Activated T-helper 1 cell treated with anti-CD3 and anti-CD28 coated beads, Interleukin-12 subunit alpha, Interleukin-12 subunit beta, Interleukin-2, Interleukin-4 antibody, amounts not matched to agents 30 ng/mL and 10 ng/mL and 1 ng/mL, durations not matched to agents 14 hours and 24 hours and 36 hours (primary cell): ENCODE measurements at places on chromosomes 2 and 18. TPM values are rescaled to one million over a fixed set of nuclear protein-coding genes. Genes with fewer than 3 reads are reported as not detected.

Gene CNGA3
- total RNA-seq: not detected in 2 replicates

Gene PHOSPHO2
- total RNA-seq: 4.5 and 4.6 TPM in 2 replicates

Gene TMEM169
- total RNA-seq: 0.93 and 2.2 TPM in 2 replicates

Gene C2orf72
- total RNA-seq: 0.15 TPM in 1 of 2 replicates, not detected in the other

GRCh38 chr2:207338220-207338607 is 172.5 kb upstream of the KLF7 start:
- peaks cover 53% of the 10 kb centered on the region for H3K4me1 ChIP-seq
- peak overlapping the region; percentile 31 for H3K4me3 ChIP-seq
- DNase-seq: no peak
- no peaks in the 10 kb centered on the region for H3K36me3 ChIP-seq
- H3K27ac ChIP-seq: peak overlapping the region; percentile 84

DNA sequence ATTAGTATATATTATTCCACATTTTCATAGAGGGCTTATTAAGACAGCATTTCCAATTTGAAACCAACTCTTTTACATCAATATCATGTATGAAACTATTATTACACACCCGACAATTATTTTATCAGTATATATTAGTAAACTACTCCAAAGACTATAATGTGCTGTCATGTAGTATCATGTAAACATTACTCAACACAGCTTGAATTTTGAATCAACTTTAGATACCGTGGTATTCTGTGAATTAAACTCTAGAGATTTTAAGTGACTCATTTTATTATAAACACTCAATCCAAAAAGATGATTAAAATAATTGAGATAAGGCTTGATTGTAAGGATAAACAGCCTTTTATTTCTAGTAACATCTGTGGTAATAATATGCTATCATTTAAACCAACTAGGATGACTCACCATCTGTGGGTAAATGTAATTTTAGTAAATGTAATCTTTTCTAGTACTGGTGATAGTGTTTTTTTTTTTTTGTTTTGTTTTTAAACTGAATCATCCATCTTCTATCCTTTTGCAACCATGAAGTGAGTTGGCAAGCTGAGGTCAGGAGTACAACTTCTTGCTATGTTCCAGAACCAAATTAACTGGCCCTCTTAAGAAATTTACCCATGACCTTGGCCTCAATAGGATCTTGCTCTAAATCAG is 144.3 kb upstream of the SMAD7 start:
- H3K4me1 ChIP-seq: peaks cover 6% of the 10 kb centered on the region
- no peak for DNase-seq
- H3K27me3 ChIP-seq: no peaks in the 10 kb centered on the region
- no peak overlapping the region for H3K4me3 ChIP-seq

DNA sequence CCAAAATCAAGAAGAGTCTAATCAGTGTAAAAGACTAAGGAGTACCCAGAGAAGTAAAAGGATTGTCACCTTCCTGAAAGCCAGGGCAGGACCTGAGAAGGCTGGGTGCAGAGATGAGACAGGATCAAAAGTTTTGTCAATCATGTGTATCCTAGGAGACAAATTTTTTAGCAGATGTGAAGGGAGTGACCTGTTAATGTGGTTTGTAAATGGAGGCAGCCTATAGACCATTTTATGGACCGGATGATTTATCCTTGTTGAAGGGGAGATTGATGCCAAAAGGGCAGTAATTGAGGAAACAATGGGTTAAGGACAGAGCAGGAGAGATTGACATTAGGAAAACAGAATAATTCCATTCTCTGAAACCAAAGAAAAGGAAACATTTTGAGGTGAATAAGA is 813 bp downstream of the NDC80 start:
- H3K4me3 ChIP-seq: peak overlapping the region; percentile 97
- H3K27me3 ChIP-seq: no peaks in the 10 kb centered on the region
- DNase-seq: no peak
- H3K27ac ChIP-seq: peak overlapping the region; percentile 97
- H3K36me3 ChIP-seq: peaks cover 28% of the 10 kb centered on the region

GRCh38 chr18:2180586-2180985 is 390.7 kb downstream of the METTL4 start:
- no peak for DNase-seq
- H3K27me3 ChIP-seq: no peaks in the 10 kb centered on the region
- H3K27ac ChIP-seq: no peak overlapping the region
- H3K4me3 ChIP-seq: no peak overlapping the region

DNA sequence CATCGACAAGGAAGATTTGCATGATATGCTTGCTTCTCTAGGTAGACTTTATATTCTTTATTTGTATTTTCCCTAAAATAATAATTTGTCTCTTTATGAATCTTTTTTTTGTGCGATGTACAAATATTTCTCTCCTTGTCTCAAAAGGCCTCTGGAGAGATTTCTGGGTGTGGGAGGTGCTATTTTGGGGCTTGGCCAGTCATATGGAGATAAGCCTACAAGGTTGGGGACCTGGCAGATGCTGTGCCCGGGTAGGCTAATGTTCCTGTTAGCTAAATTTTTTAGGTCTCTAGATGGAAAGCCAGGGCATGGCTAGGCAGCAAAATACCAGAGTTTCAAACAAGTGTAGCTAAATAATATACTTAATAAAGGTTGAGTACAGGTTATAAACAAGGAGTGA is 11.1 kb downstream of the MYL12B start:
- H3K27ac ChIP-seq: peak overlapping the region; percentile 50
- H3K4me1 ChIP-seq: peaks cover 55% of the 10 kb centered on the region
- no peak overlapping the region for H3K4me3 ChIP-seq
- H3K27me3 ChIP-seq: no peaks in the 10 kb centered on the region

DNA sequence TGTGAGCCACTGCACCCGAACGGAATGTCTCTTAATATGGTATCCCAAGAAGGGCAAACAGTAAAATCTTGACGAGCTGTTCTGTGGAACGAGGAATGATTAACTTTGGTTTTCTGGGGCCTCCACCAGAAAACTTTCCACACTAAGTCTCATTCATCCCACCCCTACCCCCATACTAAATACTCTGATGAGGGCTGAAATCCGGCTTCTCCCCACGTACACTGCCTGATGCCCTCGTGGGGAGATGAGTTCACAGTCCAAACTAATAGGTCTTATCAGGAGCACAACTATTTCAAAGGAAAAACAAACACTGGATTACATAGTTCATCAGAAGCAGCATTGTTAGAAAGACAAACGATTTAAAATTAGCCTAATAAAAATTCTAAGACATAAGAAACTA is 49.2 kb upstream of the TCF4 start:
- no peak overlapping the region for H3K27ac ChIP-seq
- H3K4me1 ChIP-seq: no peaks in the 10 kb centered on the region
- no peaks in the 10 kb centered on the region for H3K36me3 ChIP-seq
- no peak overlapping the region for H3K4me3 ChIP-seq
- DNase-seq: no peak

- no peak for DNase-seq
- H3K27ac ChIP-seq: no peak overlapping the region
- no peak overlapping the region for H3K4me3 ChIP-seq
- peaks cover 5% of the 10 kb centered on the region for H3K27me3 ChIP-seq
- H3K36me3 ChIP-seq: no peaks in the 10 kb centered on the region
These were observed 143.0 kb downstream of the TANC1 start for GRCh38 chr2:159111346-159111927.

- H3K4me1 ChIP-seq: no peaks in the 10 kb centered on the region
- no peak overlapping the region for H3K27ac ChIP-seq
- DNase-seq: no peak
These were observed 81.8 kb upstream of the RBMS1 start for GRCh38 chr2:160575368-160575767.

DNA sequence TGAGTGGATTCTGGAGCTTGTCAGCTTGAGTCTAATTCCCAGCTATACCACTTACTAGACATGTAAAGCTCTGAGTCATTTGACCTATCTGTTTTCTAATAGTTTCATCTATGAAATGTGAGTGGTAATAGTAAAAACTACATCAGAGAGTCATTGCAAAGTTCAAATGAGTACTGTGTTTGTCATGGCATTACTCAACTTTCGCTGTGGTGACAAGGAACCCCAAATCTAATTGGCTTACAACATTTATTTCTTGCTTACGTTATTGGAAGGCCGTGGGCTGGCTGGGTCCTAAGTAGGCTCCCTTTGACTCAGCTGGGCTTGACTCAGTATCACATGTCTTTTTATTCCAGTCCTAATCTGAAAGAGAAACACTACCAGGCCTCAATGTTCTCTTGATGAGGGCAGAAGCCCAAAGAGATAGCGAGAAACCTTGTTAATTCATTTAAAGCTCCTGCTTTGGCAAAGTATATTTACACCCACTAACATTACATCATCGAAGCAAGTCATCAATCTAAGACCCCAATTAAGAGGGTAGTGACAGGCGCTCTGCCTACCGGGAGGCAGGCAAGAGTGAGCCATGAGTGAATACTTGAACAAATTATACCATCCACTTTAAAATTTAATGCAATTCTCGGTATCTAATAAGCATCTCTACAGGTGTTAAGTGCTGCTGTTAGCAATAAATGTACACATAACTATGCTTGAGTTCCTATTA is 431.8 kb upstream of the SPHKAP start:
- no peak for DNase-seq
- H3K27me3 ChIP-seq: no peaks in the 10 kb centered on the region
- H3K36me3 ChIP-seq: no peaks in the 10 kb centered on the region
- H3K4me3 ChIP-seq: no peak overlapping the region
- no peaks in the 10 kb centered on the region for H3K4me1 ChIP-seq

DNA sequence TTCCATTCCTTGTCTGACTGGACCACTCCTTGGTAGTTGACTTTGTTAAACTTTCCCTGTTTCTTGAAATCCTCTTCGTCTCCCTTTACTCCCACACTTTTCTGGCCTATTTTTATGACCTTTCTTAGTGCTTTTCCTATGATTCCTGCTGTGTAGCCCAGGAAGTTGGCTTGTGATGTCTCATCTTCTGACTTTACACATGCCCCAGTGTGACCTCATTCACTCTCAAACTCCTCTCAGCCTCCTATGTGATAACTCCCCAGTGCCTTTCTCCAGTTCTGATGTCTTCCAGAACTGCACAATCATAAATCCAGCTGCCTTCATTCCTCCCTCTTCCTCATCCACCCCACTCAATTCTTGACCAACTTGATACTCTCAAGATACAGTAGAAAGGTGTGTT is 407.6 kb downstream of the TGIF1 start:
- DNase-seq: no peak
- no peaks in the 10 kb centered on the region for H3K27me3 ChIP-seq
- H3K4me3 ChIP-seq: no peak overlapping the region
- no peaks in the 10 kb centered on the region for H3K36me3 ChIP-seq
- no peaks in the 10 kb centered on the region for H3K4me1 ChIP-seq
- no peak overlapping the region for H3K27ac ChIP-seq

DNA sequence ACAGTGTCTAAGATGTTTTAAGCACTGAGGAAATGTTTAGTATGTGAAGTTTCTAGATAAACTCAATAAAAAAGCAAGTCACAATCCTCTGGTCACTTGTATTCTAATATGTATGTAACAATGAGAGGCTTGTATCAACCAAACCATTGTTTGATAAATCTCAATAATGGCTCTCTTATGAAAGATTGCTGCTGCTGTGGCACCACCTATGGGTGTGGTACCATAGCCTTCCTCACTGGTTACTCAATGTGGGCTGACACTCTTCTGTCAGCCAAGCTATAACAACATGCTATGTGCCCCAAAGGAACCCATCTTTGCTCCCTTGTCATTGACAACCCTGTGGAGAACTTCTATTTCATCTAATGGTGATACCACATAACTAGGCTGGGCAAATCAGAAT is 12.6 kb upstream of the RAB1A start:
- no peak overlapping the region for H3K27ac ChIP-seq
- no peak overlapping the region for H3K4me3 ChIP-seq
- no peaks in the 10 kb centered on the region for H3K36me3 ChIP-seq
- no peaks in the 10 kb centered on the region for H3K4me1 ChIP-seq

GRCh38 chr18:3457261-3457724 is 7.3 kb downstream of the TGIF1 start:
- H3K36me3 ChIP-seq: peaks cover 63% of the 10 kb centered on the region
- peaks cover 78% of the 10 kb centered on the region for H3K4me1 ChIP-seq
- H3K27ac ChIP-seq: peak overlapping the region; percentile 7
- no peaks in the 10 kb centered on the region for H3K27me3 ChIP-seq
- H3K4me3 ChIP-seq: no peak overlapping the region
